Right atrium auricular region (tissue), 2 donors: ENCODE measurements at places on chromosomes 6 and 20.

DNA sequence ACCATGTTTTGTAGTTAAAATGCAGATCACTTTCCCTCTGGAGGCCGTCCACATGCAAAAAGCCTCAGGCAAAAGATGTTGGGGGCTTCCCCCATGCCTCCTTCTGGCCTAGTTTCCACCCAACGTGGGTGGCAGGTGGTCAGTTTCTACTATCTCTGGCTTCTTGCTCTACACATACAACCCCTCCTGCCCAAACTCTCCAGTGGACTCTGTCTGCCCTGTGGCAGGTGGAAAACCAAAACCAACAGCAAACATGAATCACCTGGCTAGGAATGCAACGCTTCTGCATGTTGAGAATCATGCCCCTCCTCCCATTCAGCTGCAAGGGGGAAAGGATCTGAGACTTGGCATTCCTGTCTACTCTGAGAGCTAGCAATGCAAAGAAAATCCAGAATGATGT is 94.8 kb downstream of the MBOAT1 start:
- no peak for DNase-seq

DNA sequence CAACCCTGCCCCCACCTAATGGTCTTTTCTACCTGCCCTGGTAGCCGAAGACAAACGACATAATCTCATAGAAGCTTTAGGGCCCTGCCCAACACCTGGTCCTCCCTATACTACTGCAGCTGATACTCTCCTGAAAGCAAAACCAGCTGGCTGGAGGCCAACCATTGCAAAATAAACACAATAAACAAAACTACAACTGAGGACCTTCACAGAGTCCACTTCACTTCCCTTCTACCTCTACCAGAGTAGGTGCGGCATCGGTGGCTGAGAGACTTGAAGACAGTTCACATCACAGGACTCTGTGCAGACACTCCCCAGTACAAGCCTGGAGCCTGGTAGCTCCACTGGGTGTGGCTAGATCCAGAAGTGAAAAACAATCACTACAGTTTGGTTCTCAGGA is 476.2 kb downstream of the MMUT start:
- DNase-seq, result no peak

- no peak for DNase-seq
Measured at GRCh38 chr6:13722880-13723279, 11.2 kb upstream of the RANBP9 start.

DNA sequence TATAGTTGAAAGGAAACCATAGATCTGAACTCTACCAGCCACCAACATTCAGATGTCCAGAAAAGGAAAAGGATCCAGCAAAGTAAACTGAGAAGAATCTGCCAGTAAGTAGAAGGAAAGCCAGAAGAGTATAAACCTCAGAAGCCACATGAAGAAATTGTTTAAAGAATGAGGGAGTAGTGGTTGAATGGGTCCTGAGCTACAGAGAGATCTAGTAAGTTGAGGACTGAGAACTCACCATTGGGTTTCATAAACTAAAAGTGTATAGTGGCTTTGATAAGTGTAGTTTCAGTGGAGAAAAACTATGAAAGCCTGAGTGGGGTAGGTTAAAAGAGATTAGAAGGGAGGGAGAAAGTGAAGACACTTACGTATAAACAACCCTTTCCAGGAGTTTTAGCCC is 32.0 kb upstream of the SUMO4 start:
- no peak for DNase-seq

DNA sequence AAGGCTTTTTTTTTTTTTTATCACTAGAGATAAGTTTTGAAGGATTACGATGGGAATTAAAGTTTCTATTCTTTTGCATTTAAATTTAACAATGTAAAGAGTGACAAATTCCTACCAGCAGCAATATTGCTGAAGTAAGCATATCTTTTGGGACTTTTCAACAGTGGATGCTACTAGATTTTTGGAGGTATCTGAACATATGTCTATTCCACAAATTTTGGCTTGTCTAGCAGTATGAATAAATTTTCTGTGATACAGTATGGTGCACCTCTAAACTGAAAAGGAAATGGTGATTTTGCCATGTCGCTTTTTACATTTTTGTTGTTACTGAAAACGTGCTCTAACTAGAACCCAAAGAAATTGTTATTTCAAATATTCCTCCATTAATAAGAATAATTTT is 368.3 kb upstream of the MANEA start:
- DNase-seq, result no peak

GRCh38 chr20:13113731-13114130 is 105.0 kb downstream of the SPTLC3 start:
- no peak for DNase-seq

DNA sequence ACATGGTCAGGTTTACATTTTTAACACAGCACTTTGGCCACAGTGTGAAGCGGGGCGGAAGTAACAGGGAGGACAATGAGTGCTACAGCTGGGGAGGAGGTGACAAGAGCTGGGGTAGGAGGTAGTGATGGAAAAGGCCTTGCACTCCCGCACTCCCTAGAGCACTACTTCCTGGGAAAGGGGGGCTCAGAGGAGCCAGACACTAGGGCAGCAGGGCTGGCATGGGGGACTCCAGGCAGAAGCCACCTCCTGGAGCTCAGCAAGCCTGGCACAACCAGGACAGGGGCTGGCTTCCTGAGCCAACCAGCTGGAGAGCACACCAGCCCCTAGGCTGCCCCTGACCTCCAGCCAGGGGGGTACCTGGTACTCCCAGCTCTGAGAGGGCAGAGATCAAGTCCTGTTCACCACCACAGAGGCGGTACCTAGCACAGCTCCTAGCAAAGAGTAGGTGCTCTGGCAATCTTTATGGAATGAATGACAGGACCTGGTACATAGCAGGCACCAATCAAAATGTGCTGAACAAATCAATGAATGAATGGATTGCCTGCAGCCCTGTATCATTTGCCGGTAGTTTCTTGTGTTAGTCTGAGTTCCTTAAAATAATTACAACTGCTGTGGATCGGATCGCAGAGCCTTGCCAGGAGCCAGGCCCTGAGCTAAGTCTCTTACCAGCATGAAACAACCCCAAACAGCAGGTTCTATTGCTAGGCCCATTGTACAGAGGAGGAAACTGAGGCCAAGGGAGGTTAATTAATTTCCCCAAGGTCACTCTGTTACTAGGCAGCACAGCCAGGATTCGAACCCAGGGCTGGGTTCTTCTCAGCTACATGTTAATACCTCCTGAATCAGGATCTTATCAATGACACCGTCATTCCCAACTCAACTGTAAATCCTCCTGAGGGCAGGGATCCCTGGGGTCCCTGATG is 15.5 kb downstream of the NOL4L start:
- no peak for DNase-seq

GRCh38 chr6:71099649-71100048 is 142.8 kb upstream of the B3GAT2 start:
- no peak for DNase-seq

DNA sequence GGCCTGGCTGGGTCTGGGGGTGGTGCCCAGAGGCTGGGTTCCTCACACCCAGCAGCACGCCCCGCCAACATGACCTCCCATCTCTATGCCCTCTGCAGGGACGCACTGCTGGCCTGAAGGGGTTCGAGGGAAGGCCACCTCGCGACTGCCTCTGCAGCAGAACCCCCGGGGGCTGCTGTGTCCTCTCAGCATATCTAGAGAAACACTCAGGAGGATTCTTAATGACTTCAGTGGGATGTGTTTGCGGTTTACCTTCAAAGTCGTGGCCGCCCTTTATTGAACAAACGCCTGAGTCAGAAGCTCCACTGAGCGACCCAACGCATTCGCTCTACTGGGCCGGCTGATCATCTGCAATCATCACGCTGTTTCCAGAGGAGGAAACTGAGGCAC is 54.8 kb upstream of the GATA5 start:
- no peak for DNase-seq

DNA sequence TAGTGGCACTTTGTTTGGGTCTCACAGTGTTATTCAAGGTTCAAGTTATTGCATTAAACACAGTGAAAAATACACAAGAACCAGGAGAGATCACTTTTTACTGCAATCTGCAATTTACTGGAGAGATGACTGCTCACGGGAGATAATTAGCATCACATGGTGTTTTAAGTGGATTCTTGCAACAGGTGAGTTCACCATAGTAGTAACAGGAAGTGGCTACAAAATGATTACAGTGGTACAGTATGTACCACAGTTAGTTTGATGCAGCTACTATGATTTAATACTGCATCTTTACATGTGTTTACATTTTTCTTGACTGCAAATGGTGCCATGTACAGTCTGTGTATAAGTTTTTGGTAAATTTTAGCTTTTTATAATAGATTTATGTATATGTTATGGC is 96.5 kb upstream of the SCP2D1 start:
- DNase-seq, result no peak

GRCh38 chr6:23176883-23177282 is 607.5 kb downstream of the HDGFL1 start:
- no peak for DNase-seq

DNA sequence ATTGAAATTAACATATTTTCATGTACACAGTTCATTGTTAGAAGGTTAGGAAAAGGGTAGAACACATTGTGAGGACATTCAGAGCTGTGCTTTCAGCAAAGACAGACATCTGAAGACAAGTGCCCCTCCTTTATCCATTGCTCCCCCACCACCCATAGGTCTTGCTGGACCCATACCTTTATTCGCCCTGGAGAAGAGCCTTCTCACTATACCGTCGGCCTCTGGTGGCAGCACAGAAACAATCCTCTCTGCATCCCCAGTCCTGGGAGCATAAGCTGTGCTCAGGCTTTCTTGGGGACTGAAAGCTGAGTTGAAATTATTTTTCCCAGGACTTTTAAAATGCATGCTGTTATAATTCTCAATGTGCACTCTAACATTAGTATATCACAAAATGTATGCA is 372.3 kb downstream of the EPHA7 start:
- DNase-seq, result no peak

GRCh38 chr6:135274561-135275293 is 93.6 kb downstream of the MYB start:
- no peak for DNase-seq

- no peak for DNase-seq
Measured at GRCh38 chr6:18141805-18142590, 12.9 kb downstream of the TPMT start.

DNA sequence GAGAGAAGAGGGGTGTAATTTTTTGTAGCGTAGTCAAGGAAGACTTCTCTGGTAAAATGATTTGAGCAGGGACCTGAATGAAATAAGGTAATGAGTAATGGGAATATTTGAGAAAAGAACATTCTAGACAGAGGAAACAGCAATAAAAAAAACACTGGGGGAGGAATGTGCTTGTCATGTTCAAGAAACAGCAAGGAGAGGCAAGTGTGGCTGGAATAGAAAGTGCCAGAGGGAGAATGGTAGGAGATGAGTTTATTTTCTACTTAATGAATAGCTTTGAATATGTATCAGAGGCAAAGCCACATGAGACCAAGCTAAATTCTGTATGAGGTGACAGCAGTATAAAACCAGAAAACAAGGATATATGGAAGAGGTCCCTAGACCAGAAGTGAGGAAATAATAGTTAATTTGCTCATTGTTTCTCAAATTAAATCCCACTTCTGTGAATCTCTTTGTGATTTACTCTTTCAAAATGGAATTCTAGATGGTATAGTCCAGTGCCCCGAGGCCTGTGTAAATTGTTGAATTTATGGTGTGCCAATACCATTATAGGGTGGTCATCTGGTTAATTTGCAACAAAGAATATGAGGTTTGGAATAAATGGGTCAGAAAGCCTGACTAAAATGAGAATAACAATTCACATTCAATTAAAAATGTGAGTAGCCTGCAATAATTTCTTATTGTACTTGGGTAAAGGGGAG is 170.2 kb downstream of the CDKAL1 start:
- no peak for DNase-seq

DNA sequence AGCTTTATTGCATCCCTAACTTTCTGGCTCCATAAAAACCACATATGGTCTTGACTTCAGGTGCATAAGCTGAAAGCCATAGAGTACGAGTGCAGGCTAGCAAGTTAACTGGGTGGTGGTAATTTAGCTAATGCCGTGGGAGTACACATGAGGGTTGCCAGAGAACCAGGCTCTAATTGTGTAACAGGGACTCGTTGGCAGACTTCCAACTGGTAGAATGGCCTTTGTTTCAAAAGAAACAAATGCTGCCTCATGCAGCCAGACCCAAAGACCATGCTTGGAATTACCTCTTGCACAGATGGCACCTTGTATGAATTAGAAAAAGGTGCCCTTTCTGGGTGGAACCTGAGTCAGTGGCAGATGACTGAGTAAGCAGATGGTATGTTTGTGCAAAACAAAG is 73.2 kb downstream of the LY86 start:
- peak; percentile 76 for DNase-seq

- DNase-seq, result no peak
Measured at GRCh38 chr20:50844430-50845100, 49.7 kb downstream of the BCAS4 start.

DNA sequence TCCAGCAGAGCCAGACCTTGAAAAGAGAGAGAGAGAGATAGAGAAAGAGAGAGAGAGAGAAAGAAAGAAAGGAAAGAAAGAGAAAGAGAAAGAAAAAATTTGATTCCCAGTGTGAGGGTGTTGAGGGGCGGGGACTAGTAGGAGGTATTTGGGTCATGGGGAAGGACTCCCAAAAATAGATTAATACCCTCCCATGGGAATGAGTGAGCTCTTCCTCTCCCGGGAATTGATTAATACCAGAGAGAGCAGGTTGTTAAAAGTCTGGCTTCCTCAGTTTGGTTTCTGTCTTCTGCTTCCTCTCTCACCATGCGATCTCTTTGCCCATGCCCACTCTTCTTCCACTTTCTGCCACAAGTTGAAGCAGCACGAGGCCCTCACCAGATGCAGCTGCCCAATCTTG is 28.8 kb upstream of the CFAP206 start:
- no peak for DNase-seq

DNA sequence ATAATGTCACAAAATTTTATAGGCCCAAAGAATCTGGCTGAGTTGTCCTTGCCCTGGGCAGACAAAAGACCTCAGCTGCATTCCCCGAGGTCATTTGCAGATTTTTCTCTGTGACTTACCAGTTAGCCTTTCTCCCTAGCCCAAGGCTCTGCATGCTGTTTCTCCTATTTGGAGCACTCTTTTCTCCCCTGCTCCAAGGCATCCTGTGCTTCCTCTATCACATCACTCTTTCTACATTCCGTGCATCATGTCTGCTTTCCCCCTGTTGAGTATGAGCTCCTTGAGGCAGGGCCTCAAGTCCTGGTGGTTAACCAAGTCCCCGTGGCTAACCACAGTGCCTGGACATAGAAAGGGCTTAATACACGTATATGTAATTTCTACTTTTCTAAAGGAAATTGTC is 593 bp upstream of the GSTA3 start:
- DNase-seq, result no peak

DNA sequence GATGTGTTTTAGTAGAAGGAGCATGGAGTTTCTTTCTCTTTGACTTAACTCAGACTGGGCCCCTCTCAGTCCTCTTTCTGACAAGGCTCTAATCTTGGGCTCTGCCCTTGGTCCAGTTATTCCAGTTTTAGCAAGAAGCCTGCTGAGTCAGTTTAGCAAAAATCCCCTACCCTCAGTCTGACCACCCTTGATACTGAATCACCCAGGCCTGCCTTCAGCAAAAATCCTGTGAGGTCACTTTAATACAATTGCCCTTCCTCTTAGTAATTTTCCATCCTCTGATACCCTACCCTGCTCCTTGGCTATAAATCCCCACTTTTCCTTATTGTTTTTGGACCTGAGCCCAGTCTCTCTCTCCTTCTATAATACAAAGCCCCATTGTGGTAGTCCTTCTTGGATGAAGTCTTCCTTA is 326.7 kb upstream of the NOX3 start:
- DNase-seq, result no peak
